ENCODE measurements at places on chromosomes 16 and 17.

DNA sequence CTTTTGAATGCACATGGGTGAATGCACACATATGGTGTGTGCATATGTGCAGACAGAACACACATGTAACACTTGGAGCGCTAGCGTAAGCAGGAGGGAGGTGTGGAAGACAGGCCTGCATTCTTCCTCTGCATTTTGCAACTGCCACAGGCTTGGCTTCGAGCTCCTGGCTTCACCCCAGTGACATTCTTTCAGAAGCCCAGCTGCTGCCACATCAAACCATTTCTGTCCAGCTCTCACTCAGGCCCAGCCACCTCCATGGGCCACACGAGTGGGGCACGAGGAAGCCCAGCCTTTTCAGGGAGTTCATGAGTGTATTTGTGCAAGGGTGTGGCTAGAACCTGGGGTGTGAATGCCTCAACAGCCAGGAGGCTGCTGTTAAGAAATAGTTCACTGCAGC is 18.8 kb downstream of the LGALS3BP start:
- DNase-seq, result no peak

DNA sequence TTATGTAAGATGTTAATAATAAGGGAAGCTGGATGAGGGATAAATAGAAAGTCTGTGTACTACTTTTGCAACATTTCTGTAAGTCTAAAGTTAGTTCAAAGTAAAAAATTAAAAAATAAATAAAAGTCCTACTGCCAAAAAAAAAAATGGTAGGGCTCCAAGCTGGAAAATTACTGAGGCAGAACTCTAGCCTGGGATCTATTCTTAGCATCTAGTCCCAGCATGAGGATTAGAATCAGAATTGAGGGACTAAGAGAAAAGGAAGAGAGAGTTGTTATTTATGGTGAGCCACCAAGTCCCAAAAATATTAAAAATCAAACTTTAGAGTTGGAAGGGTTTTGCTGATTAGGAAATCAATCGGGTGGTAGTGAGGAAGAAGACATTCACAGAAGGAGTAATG is 110.3 kb downstream of the CYB561 start:
- no peak for DNase-seq

DNA sequence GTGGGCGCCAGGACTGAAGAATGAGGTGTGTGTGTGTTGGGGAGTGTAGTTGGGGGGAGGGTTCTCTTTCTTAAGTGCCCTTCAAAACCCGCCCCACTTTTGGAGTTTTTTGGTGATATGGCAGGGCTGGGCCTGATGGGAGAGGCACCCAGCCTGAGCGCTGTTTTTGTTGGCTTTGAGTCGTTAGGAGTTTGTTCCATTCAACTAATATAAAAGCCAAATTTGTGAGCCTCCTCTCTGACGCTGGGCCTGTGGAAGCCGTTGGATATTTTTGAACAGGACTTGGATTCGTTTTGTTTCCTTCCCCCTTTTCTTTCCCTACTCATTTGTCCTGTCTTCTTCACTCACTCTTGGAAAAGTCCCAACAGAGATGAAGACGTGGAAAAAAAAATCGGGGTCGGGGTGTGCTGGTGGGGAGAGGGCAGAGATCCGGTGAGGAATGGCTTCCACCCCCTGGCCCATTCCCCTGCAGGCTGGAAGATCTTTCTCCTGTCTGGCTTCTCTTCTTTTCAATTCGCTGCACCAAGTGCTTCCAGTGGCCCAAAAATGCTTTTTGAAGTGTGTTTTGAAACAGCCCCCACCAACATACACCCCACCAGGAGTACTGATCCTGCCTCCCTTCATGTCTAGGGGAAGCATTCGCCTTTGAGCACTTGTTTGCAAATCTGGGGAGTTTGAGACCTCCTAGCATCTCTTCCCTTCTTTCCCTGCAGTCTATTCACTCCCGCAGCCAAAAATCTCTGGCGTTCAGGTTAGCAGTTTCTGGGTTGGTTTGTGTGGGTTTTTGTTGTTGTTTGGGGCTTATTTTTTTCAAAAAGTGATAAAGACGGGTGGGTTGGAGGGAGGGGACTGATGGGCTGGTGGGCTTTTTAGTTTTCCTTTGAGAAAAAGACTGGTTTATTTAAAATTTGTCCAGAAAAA is 2.6 kb downstream of the FZD2 start:
- DNase-seq, result no peak

DNA sequence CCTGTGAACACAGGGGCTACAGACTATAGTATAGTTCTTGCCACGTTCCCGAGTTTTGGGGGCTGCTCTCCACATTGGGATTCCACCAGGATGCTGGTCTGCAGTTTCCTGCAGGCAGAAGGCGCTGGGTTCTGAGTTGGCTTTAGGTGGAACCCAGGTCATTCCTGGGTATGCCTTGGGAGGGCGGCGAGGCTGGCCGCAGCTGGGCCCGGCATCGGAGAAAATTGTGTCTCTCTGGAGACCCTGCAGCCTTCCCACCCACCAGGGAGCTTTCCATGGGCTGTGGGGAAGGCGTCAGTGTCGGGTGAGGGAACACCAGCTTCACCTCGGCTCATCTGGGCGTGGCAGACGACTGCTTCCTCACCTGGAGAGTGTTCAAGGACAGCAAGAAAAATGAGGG is 183.6 kb downstream of the RAB11FIP4 start:
- no peak for DNase-seq

DNA sequence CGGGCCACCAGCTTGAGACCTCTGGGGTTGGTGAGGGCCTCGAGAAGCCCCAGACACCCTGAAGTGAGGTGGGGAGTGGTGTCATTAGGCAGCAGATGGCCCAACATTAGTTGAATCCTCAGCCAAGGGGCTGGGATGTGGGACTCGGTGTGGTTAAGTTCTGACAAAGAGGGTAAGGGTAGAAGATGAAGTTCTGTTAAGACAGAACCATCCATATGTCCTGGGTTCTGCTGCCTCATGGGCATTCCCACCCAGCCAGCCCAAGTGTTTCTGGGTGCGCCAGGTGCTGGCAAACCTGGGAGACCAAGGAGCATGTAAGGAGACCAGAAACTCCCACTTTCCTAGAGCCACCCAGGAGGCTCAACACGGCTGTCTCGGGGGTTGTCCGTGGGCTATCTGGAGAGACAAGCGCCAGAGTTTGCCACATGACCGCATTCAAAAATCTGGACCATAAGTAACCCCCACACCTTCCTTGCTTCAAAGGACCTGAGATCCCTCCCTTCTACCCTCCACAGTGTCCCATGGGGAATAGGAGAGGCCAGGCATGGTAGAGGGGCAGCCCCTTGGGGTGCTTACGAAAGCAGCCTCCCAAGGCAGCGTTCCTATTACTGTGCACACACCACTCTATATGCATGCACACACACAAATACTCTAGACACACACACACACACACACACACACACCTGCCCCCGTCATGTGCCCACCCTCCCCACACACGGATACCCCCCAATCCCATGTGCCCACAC is 128.7 kb downstream of the C16orf78 start:
- no peak for DNase-seq

GRCh38 chr17:55694286-55694910 is 28.3 kb downstream of the TMEM100 start:
- DNase-seq, result no peak

DNA sequence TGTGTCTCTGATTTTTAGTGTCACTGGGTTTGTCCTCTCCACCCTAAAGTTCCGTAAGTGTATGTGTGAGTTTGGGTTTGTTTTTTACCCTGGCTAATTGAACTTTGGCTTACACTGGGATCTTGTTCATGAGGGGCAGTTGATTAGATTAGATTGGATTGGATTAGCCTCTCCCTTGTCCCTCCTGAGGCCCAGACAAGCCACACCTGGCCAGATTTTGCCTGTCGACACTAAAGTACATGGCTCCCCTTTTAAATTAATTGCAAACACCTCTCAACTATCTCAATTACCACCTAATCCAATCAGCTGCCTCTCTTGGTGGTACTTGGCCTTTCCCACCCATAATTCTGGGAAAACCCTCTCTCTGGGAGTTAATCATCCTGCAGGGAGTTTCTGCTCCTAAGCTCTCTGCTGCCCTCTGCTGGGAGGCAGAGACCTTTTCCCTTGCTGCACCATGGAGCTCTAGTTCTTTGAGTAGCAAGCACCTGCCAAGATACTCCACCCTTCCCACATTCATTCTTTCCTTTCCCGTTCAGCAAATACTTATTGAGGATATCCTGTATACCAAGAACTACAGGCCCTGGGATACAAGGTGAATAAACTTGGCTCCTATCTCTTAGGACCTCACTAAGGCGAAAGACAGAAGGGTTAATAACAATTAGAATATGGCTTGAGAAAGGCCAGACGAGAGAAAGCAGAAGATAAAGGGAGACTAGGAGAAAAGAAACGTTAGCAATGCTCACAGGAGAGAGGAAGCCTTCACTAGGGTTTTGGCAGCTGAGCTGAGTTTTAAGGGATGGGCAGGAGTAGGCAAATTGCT is 60.0 kb upstream of the MPHOSPH6 start:
- peak; percentile 43 for DNase-seq

GRCh38 chr17:65470783-65471182 is 90.7 kb downstream of the AXIN2 start:
- no peak for DNase-seq

GRCh38 chr17:50781167-50781566 is 13.8 kb upstream of the ANKRD40CL start:
- DNase-seq, result no peak

DNA sequence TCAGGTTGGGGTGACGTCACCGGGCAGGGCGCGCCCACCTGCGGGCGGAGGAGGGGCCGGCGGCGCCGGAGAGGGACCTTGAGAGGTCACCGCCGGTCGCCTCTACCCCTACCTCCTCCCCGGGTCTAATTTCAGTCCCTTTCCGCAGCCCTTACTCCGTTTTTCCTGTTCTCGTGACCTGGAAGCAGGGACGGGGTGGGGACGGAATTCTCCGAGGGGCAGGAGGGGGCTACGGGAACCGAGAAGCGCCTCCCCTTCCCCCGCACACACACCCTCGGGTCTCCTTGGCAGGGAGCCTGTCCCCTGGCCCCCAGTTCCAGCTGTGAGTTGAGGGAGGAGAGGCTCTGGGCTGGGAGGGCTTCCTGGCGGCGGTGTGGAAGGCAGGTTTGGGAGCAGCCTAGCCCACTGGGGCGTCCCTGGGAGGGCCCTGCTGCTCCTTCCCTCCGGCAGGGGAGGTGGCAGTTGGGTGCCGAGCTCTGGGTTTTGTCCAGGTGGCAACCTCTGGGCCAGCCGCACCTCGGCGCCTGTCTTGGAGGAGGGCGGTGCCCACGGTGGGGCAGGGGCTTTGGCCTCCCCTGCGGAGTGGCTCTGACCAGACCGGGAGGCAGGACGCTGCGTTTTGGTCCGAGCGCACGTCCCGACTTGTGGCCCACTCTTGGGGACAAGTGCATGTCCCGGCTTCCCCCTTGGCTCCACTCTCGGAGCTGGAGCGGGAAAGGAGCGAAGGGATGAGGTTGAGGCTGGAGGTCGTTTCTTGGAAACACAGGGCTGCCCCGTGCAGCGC is 773 bp downstream of the SYNGR3 start:
- DNase-seq, result no peak

DNA sequence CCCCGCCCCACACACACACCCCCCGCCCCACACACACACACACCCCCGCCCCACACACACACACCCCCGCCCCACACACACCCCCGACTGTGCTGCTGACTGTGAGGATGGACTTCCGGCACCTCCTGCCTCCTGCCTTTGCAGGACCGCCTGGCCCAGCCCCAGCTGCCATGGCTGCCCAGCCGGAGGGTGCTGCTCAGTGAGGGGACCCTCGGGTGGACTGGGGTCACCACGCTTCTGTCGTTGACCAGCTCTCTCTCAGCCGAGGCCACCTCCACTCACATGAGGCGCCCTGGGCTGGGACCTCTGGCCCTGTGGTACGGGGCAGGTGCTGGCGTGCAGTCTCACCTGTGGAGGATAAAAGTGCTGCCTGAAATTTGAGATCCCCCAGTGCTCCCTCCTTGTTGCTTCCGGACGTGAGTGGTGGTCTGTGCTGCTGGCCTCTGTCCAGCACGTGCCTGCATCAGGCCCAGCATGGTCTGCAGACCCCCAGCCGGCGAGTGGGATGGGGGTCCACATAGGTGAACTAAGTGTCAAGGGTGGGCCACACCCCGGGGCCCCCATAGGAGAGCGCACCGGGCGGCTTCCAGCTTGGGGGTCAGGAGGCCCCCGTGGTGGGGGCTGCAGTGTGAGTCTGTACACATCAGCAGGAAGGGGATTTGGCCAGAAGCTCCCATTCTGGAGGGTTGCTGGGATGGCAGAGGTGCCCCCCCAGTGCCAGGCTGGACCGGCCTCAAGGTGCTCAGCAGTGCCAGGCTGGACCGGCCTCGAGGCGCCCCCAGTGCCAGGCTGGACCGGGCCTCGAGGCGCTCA is 11.2 kb downstream of the METRNL start:
- no peak for DNase-seq

- no peak for DNase-seq
Observed at GRCh38 chr17:51159604-51160003, 6.2 kb downstream of the NME1 start.

DNA sequence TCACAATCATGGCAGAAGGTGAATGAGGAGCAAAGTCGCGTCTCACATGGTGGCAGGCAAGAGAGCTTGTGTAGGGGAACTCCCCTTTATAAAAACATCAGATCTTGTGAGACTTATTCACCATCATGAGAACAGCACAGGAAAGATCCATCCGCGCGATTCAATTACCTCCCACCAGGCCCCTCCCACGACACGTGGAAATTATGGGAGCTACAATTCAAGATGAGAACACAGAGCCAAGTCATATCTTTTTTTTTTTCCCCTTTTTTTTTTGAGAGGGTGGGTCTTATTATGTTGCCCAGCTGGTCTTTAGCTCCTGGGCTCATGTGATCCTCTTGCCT is 60.0 kb downstream of the RPTOR start:
- no peak for DNase-seq

- DNase-seq, result no peak
Observed at GRCh38 chr16:23499801-23500200, 10.5 kb downstream of the GGA2 start.

DNA sequence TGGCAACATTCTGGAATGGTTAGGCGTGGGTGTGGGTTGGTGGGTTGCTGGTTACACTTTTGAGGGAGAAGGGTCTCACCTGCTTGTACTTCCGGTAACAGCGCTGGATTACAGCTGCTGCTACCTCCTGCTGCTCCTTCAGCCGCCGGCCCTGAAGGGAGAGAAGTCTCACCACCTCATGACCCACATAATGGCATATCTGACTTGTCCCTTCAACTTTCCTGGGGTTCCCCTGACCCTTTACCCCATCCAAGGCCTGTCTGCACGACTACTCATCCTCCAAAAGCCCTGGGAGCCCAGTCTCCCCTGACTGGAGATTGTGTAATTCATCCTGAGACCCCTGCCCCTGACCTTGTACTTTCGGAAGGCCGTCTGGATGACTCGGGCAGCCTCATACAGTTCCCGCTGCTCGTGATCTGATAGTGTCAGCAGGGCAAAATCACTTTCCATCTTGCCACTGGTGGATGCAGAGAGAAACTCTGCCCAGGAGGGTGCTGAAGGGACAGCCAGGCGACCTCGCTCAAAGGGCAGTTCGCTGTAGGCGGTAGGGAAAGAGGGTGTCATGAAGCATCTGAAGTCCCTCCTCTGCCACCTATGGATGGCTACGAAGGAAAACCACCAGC is 2.0 kb upstream of the SPAG7 start:
- no peak for DNase-seq

GRCh38 chr17:41024697-41025096 is 2.3 kb downstream of the KRTAP1-5 start:
- DNase-seq, result no peak

- no peak for DNase-seq
Observed at GRCh38 chr17:13888056-13888609, 181.2 kb upstream of the COX10 start.

GRCh38 chr16:65916995-65917394 is 449.5 kb upstream of the CDH5 start:
- DNase-seq, result no peak
